OCI-M1 (cell line): ENCODE measurements at places on chromosomes 4 and X.

- peak; percentile 61 for DNase-seq
These were observed 1.5 kb downstream of the SASH3 start for GRCh38 chrX:129781134-129781672.

DNA sequence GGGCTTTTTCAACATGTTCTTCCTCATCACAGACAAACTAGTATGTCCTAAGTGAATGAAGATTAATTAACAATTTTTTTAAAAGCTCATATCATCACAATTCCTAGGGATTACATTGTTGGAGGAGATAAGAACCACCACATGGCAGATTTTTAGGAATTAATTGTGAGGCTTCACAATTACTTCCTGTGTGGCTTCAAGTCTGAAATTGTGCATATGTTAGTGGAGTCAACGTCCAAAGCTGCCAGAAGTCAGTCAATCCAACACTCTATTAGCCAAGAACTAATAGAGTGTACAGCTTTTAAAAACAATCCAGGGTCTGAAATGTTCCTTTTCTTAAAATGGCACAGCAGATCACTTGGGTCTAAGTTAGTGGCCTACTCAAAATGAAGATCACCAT, 49.3 kb upstream of the C1QTNF7 start:
- no peak for DNase-seq

DNA sequence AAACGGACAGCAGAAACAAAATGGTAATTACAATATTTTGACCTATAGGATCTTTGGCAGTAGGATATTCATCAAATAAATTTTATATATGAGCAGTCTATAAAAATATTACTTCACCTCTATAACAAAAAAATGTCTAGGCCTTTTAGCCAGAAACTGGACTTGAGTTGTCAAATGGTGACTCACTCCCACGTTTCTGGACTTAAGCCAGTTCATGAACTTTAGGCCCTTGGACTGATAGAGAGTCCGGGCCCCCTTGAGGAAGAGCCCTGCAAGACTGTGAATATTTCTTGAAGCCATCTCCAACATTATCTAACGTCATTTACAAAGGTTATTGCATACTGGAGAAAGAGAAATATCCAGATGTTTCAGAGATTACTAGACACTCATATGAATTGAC, 106.8 kb upstream of the FAM47A start:
- DNase-seq = peak; percentile 76

GRCh38 chrX:7343181-7343580, 195.2 kb upstream of the PUDP start:
- DNase-seq = no peak

DNA sequence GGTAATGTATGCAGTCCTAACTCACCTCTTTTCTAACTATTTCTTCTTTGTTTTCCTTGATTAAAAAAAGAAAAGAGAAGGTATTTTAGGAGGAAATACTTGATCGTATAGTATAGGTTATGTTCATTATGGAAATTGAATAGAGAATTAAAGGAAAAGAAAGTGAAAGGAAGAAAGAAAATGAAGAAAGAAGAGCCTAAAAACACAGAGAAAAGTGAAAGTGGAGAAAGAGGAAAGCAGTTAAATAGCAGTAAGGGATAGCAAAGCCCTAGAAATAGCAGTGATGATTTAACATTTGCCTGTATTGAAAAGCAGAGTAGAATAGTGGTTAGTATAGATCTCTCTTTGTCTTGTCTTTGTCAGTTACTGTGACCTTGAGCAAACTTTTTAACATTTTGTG, 37.0 kb downstream of the MRPL1 start:
- peak; percentile 56 for DNase-seq

DNA sequence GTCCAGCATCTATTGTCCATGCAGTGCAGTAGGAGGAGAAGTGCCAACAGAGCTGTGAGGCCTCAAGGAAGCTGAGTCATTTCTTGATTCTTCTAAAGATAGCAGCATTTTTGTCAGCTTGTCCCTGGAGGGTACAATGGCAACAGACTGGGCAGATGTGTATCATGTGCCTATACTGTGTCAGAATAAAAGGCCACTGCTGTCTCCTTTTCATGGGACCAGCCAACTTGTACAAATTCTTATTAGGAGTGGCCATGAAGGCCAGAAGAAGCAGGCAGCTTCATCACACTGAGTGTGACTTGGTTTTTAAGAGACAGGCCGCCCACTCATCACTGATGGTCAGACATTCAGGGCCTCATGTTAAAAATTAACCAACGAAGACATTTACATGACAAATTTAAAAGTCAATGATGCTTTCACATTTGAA, 185.0 kb upstream of the FAM241A start:
- DNase-seq = peak; percentile 20
